NCI-H524 (cell line): ENCODE measurements at places on chromosomes 16 and 17.

DNA sequence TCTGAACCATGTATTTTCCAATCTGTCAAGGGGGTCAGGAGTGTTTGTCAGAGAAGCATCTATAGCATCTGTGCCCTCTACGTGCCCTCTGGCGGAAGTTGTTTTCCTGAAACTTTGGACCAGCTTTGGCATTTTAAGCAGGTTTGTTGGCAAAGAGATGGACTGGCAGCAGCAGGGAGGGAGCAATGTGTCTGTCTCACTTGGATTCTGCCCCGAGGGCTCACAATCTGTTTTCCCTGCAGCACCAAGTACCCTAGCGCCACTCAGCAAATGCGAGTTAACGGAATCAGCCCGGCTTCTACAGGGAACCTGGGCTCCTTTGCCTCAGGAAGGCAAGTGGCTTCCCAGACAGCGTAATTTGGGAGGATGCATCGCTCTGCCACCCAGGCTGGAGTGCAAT is 17.4 kb downstream of the DUSP14 start:
- peak; percentile 85 for DNase-seq

DNA sequence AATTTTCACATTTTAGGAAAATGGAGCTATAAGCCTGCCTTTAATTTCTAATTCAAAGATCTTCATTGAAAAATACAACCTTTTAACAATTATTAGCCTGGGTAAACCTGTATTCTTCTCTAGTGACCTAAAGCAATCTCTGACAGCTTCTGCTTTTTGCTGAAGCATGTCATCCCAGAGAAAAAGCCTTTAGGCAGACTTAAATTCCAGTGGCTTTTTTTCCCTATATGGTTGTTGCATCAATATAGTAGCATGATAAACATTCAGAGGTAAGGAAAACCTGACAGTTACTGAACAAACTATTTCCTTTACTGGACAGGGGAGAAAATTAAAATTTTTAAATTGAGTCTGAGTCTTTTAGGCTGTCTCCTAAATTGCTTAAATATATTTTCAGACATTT is 7.8 kb upstream of the EVI2A start:
- no peak for DNase-seq

- no peak for DNase-seq
Measured at GRCh38 chr17:66918896-66919295, 45.6 kb upstream of the CACNG4 start.

GRCh38 chr16:83838151-83838550 is 30.4 kb downstream of the HSBP1 start:
- peak; percentile 36 for DNase-seq

GRCh38 chr16:1076801-1077576 is 4.4 kb downstream of the SSTR5 start:
- no peak for DNase-seq

DNA sequence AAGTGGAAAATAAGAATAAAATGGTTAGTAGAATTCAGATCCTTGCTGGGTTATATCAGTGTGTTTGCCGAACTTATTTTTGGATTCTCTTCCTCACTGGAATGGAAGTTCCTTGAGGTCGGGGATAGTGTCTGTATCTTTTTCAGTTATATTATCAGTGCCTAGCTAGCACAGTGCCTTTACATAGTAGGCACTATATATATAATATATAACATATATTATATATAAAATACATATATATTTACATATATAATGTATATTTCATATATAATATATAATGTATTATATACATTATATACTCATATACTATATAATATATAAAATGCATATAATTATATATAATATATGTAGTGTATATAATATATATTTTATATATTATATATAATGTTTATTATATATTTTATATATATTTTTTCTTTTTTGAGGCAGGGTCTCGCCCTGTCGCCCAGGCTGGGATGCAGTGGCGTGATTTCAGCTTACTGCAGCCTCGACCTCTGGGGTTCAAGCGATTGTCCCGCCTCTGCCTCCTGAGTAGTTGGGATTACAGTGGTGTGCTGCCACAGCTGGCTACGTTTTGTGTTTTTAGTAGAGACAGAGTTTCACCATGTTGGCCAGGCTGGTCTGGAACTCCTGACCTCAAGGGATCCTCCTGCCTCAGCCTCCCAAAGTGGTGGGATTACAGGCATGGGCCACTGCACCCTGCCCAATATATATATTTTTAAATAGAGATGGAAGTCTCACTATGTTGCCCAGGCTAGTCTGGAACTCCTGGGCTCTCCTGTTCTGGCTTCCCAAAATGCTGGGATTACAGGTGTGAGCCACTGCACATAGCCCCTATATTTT is 3.2 kb downstream of the NFATC3 start:
- DNase-seq: no peak

GRCh38 chr17:59377410-59377809 is 46.0 kb downstream of the YPEL2 start:
- DNase-seq: peak; percentile 91

- no peak for DNase-seq
Measured at GRCh38 chr17:1577583-1578013, 15.0 kb upstream of the PITPNA start.

GRCh38 chr16:68469796-68470460 is 21.6 kb upstream of the SMPD3 start:
- DNase-seq: no peak

DNA sequence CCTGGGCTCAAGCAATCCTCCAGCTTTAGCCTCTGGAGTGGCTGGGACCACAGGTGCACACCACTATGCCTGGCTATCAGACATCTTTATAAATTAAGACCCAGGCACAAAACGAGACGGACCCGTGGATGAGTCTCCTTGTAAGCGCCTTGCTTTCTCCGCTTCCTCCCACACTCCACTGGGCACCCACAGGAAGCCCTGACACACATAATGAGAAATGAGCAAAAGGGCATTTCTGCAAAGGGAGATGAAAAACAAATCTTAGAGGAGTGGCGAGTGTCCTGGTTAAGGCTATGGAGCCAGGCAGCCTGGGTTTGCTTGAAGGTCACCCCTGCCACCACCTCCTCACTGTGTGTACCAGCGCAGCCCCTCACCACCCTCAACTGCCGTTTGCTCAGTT is 56.3 kb downstream of the XYLT1 start:
- no peak for DNase-seq

- peak; percentile 22 for DNase-seq
Measured at GRCh38 chr16:53518550-53519416, 15.8 kb upstream of the AKTIP start.

DNA sequence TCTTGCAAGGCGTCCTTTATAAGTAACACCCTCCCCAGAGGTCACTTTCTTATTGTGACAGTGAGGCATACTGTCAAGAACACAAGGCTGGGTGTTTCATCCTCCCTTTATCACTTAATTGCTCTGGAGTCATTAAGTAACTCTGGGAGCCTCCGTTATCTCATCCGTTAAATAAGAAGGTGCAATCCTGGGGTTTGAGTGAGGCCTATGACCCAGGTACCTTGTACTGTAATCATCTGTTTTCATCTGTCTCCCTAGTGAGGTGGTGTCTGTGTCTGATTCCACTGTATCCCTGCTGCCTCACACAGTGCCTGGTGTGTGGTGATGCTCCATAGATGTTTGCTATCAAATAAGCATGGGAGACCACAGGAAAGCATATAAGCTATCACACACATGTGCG is 17.7 kb downstream of the TNS4 start:
- no peak for DNase-seq

GRCh38 chr17:40551091-40551878 is 14.0 kb downstream of the CCR7 start:
- DNase-seq: no peak

DNA sequence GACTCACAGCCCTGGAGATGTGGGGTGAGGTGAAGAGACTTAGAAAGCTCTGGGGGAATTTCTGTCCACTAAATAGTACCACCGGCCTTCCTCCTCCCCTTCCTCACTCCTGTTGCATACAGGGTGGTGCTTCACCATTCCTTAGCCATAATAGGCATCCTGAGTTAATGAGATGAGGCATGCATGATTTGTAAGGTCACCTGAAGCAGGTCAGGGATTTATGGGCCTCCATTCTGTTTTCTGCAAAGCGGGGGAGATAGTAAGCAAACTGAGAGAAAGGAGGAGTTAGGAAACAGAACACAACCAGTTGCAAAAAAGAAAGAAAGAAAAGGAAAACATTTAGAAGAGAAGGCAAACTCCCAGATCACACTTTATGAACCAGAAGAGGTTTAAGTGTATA is 9.3 kb upstream of the MYOCD start:
- DNase-seq: no peak

GRCh38 chr17:49357516-49357915 is 4.5 kb downstream of the ZNF652 start:
- DNase-seq: no peak

GRCh38 chr16:69717066-69717465 is 9.3 kb downstream of the NQO1 start:
- no peak for DNase-seq

DNA sequence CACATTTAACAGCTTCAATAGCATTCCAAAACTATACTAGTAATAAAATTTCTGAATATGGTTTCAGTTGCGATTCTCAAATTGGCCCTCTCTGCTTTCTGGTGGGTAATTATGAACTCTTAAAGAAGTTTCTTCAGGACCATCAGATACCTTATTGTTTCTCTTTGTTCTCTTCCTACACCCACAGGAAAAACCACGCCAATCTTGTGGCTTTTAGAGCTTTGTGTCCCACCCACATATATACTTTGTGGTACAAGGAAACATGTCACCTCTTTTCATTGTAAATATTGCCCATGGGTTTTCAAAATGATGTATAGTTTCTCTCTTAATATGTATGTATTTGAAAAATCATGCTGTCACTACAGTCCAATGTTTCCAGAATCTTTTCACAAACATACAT is 12.1 kb downstream of the ABCA9 start:
- DNase-seq: no peak

DNA sequence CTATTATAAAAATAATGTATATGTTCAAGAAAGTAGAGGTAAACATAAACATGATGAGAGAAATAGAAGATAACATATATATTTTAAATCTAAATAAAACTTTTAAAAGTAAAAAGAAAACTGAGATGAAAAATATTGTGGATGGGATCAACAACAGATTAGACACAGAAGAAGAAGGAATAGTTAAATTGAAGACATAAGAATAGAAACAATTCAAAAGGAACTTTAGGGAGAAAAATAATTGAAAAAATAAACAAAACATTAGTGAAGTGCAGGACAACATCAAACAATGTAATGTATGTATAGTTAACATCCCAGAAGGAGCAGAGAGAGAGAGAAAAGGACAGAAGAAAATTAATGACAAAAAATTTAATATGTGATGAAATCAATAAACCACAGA is 228.1 kb upstream of the TNRC6C start:
- DNase-seq: no peak

DNA sequence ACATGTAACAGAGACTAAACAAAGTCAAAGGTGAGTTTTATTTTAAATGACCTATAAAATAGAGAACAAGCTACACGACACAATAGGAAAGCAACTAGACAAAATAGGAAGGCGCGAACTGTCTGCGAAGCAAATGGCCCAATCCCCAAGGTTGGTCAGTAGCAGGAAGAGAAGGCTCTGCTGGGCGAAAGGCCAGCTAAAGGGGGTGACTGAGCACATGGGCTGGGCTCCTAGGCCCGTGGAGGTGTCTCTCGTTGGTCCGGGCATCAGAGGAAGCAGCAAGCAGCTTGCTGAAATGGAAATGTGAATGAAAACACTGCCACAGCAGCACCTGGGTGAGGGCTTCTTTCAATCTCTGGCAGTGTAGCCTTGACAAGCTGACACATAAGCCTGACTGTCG is 129.4 kb downstream of the ZNF778 start:
- DNase-seq: no peak

DNA sequence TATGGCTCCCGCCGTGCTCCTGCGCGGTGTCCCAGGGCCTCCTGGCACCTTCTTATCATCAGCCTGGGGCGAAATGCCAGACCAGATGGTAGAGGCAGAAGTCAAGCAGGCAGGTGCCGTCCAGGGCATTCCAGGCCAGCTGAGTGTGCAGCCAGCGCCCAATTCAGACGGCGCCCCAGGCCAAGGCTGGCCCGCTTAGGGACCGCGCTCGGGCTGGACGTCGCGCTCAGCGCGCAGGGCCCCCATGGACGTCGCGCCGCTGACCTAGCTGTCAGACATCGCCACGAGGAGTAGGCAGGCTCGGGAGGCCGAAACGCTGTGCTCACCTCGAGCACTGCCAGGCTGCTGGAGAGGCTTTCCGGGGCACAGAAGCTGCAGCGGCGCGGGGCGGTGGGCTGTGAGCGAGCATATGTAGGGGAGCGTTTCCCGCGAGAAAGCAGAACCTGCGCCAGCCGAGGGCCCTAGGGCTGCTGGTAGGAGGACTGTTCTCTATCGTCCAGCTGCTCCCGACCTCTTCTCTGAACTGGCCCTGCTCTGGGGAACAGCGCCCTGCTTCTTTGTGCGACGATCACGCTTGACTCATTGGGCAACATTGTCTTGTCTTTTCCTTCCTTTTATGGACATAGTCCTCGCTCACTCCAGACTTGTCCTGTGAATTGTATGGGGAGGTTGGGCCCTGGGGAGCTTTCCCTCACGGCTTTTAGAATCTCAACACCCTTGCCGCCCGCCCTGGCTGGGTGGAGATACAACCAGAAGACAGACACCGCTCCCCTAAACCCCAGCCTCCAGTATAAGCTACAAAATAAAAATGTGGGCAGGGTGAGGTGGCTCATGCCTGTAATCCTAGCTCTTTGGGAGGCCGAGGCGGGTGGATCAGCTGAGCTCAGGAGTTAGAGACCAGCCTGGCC is 8.4 kb upstream of the CA4 start:
- DNase-seq: peak; percentile 54

- DNase-seq: no peak
Measured at GRCh38 chr17:4902540-4902939, 358 bp downstream of the CHRNE start.

GRCh38 chr17:82691714-82692113 is 6.8 kb downstream of the RAB40B start:
- no peak for DNase-seq

DNA sequence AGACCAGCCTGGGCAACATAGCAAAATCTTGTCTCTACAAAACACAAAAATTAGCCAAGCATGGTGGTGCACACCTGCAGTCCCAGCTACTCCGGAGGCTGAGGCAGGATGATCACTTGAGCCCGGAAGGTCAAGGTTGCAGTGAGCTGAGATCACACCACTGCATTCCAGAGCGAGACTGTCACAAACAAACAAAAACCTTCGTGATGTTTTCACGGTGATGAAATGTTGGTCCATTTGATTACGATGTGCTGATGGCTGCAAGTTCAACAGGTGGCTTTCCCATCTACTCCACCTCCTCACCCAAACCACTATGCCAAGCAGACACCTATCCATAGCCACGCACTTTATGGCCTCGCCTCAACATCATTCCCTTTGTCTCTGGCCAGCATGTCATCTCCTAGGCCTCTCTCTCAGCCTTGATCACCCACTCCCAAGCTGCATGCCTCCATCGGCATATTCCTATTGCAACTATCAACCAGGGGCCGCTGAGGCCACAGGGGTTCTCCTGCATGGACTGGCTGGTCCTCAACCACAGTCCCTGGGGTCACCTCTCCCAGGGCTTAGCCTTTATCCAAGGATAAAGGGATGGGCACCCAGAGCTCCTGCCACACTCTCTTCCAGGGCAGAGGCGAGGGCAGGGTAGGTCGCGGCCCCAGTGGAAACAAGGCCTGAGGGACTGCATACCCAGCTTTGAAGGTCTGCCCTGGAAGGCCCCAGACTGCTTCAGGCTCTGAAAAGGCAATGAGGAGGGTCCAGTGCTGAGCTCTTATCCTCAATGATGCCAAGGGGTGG is 17.1 kb upstream of the ALOX15B start:
- DNase-seq: no peak

- no peak for DNase-seq
Measured at GRCh38 chr16:49986351-49987124, 38.5 kb upstream of the CNEP1R1 start.
